ENCODE measurements at places on chromosomes 3 and 15.

DNA sequence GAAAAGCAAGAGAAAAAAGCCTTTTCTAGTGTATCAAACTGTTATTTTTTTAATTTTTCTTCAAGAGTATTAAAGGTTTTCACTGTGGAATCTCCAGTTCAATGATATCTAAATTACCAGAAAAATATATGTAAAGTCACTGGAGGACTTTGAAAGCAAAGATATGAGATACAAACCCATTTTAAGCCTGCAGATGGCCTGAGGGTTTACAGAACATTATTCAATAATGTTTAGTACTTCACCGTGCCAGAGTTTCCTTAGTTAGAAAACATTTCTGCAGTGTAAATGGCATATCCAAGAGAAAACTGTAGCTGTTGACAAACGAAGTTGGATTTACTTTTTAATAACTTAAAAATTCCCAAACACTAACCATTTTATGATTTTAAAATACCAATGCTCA is 529.4 kb upstream of the AGTR1 start:
- no peak for DNase-seq

DNA sequence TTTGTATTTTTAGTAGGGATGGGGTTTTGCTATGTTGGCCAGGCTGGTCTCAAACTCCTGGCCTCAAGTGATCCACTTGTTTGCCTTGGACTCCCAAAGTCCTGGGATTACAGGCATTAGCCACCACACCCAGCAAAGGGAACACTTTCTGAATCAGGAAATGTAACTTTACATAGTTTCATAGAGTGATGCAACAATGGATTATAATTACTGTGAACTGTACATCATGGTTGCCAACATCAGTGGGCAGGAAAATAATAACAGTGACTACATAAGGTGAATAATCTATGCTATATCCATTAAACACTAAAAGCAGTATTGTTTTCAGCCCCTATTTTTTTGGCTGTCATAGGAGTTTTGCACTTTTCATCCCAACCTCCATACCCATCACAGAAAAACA is 5.0 kb upstream of the KPNA1 start:
- DNase-seq, result no peak

- DNase-seq, result no peak
Observed at GRCh38 chr15:99878835-99879234, 145.6 kb upstream of the LYSMD4 start.

DNA sequence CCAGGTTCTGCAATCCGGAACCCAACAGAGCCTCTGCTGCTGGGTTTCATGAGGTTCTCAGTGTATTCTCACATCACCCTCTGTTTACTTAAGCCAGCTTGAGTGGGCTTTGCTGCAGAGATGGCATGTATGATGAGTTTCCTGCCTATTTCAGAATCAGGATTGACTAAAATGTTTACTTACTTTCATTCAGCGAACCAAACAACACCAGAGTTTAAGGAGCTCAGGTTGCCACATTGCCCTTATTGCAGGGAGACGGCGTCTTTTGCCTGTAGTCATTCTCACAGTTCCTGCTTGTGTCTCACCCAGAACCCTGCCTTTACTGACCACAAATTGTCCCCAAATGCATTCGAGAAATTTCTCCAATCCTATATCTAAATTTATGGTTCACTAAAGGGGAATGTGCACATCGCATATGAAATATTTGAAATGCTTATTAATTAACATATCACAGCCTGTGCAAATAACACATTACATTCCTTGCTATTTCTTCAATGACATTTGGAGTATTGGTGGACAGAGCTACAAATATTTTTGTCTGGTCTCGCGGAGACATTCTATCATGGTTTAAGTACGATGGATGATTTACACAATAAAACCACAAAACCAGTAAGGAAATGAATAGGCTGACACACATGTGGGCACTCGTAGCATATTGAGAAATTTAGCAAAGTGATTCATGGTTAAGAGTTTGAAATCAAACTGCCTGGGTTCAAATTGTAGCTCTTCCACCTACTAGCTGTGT is 377.2 kb upstream of the CFAP20DC start:
- DNase-seq, result no peak

DNA sequence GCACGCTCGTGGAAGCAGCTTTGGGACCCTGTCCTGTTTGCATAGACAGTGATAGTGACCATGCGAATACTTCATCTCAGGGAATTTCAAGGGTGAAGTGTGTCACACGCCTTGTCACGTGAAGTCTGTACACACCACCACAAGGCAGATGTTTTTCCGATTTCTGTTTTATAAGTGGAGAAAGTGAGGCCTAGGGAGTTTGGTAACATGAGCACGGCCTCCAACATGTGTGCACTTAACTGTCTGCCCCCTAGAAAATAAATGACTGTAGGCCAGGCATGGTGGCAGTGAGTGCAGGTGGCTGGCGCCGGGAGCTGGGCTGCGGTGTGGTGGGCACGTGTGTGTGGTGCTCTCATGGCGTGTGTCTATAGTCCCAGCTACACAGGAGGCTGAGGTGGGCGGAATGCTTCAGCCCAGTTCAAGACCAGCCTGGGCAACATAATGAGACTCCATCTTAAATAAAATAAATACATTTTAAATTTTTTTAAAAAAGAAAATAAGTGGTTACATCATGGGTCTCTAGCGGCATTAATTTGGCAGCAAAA is 42.0 kb downstream of the WHAMM start:
- no peak for DNase-seq

DNA sequence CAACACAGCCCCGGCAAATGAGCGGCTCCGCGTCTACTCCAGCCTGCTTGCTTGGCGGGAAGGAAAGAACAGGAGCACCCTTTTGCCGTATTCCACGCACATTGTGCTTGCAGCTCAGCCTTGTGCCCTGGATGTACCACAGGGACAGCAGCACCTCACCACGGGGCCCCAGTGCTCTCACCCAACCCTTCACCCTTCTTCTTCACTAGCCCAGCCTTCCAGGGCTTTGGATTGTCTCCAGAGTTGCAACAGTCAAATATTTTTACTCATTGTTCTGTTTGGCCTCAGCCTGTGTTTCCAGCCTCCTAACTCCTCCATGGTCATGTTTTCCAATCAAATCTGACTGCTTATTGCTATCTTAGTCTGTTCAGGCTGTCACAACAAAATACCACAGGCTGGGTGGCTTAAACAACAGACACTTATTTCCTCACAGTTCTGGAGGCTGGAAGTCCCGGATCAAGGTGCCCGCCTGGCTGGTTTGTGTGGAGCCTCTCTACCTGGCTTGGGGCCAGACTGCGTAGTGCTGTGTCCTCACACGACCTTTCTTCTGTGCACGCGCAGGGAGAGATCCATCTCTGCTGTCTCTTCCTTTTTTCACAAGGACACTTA is 79.2 kb upstream of the ABHD17C start:
- DNase-seq, result peak; percentile 80

- no peak for DNase-seq
Observed at GRCh38 chr15:38080651-38081275, 146.3 kb downstream of the TMCO5A start.

GRCh38 chr3:117846238-117846637 is 1136.7 kb downstream of the TUSC7 start:
- DNase-seq, result no peak

DNA sequence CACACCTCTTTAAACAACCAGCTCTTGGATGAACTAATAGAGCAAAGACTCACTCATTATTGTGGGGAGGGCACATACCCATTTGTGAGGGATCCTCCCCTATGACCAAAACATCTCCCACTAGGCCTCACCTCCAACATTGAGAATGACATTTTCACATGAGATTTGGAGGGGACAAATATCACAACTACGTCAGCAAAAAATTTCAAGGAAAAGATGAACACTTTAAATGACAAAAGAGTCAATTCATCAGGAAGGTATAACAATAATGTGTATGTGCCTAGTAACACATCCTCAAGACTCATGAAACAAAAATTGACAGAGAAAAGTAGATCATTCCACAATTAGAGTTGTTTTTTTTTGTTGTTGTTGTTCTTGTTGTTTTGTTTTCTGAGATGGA is 38.4 kb upstream of the CHD2 start:
- no peak for DNase-seq

DNA sequence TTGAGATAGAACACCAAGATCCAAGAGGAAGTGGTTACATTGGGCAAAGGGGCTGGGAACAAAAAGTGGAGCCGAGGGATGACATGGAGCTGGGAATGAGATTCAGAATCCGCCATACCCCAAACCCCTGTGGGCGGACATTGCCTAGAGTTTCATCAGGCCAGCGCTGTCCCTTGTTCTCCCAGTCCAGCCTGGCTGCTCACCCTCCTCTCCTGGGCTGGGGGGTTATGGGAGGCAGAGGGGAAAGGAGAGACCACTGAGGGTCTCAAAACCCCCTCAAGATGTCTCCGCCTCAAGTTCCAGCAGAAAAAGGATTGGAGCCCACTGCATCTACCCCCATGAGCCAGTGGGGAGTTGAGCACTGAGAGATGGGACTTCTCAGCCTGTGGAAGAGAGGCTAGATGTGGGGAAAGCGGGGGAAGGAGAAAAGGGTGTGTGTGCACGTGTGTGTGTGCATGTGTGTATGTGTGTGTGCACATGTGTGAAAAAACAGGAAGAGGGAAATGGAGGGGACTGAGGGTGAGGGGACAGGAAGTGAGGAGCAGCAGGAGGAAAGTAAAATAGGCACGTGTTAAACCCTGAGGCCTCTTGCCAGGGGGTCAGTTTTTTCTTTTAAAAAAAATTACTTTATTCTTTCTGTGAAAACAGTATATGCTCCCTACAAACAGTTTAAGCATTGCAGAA is 14.3 kb downstream of the GRM2 start:
- no peak for DNase-seq

DNA sequence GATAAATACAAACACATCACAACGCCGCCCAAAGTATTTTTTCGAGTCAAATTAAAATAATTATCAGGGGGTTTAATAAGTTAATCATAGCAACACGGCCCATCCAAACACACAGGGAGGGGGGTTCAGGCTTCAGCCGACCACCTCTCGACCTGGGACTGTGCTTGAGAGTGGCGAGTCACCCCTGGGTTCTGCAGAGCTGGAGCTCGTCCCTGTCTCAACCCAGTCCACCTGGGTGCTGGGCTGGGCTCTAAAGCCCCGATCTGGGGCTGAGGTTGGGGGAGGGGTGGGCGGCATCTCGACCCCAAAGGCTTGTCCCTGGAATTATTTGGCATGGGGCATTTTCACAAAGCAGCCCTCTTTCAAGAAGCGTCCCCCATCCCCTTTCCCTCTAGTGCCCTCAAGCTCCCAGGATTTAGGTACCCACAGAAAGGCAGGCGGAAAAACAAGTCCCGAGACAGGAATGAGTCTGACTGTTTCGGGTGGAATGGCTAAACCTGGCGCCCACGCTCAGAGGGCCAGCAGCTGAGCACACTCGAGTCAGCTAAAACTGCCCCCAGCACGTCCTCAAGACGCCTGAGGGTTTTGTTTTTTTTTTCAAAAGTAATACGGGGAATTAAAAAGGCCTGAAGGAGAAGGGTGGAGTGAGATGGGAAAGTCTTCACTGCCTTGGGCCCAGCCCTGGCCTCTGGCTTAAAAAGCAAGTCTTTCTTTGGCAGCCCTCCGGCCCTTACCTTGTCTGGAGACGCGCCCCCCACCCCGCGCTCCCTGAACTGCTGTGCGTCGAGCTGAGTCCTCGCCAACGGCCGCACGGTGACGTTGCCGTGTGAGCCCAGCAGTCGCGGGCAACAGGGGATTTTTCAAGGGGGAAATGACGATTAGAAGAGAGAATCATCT is 32.5 kb downstream of the NR2F2 start:
- no peak for DNase-seq

GRCh38 chr3:127964053-127964452 is 49.0 kb downstream of the KBTBD12 start:
- DNase-seq, result peak; percentile 90

GRCh38 chr15:88077296-88078020 is 179.1 kb downstream of the NTRK3 start:
- DNase-seq, result no peak

DNA sequence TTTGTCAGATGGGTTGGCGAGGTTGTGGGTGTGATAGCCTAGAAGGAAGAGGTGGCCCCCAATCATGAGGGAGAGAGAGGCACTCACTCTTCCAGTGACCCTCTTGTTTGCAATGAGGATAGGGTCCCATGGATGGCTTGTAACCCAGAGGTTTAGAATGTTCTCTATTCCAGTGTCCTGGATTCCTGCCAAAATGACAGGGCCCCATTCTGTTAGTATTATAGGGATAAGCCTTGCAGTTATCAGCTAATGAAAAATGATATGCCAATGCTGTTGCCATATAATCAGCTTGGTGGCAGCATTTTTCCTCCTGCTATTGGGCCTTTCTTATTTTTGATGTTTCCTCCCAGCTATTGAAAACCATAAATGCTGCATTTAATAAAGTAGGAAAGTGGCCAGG is 23.3 kb upstream of the SENP7 start:
- no peak for DNase-seq

- DNase-seq, result no peak
Observed at GRCh38 chr15:89021224-89021623, 67.0 kb upstream of the ABHD2 start.

DNA sequence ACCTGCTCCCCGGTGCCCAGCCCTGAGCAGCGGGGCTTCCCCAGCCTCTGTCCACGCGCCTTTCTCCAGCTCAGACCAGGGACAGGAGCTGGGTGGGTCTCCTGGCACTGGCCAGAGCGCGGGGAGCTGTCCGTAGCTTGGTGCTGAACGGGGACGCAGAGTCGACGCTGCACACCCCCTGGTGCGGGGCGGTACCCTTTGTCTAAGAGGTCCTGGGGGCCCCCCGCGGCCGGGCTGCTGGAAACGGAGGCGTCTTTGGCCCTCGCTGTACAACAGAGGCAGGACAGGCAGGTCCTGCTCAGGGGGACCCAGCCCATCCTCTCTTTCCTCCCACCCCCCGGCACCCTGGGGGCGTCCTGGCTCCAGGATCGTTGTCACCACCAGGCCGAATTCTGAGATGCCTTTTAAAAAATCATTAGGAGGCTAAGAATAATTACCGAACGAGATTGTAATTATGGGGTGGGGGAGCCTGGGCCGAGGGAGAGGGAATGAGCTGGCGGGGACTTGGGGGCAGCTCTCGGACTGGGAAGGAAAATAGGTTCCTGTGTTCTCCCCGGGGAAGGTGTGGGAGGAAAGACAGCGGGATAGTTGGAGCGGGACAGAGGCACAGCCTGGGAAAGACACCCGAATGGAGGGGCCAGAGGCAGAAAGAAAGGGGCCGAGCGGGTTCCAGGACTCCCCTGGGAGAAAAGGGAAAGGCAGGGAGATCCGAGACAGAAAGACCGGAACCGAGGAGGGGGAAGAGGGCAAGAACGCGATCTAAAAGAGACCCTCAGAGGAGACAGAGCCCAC is 4.1 kb upstream of the SKOR1 start:
- DNase-seq, result no peak

GRCh38 chr3:72673011-72673771 is 175.1 kb downstream of the SHQ1 start:
- no peak for DNase-seq

DNA sequence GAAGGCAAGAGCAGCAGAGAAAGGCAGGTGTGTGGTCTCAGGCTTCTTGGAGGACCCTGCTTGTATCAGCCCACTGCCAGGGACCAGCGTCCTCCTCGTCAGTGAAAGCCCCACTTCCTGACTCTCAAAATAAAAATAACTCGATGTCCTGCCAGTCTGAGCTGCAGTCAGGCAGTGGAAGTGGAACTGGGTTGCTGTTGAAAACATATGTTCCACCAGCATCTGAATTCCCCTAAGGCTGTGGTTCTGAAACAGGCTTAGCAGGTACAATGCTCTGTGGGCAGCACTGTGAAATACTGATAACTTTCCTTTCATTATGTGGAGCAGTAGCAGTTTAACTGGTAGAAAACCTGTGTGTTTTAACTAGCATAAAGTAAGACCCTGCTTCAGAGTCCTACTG is 121.6 kb upstream of the EIF1B start:
- DNase-seq, result no peak

GRCh38 chr3:116445311-116445841 is at the start of gene LSAMP:
Gene LSAMP, minus strand, starts transcription at chr3:116445487.
- no peak for DNase-seq

Measured in NCI-H2029 (cell line).